HuH-7.5 (cell line): ENCODE measurements at places on chromosomes 2 and 18.

DNA sequence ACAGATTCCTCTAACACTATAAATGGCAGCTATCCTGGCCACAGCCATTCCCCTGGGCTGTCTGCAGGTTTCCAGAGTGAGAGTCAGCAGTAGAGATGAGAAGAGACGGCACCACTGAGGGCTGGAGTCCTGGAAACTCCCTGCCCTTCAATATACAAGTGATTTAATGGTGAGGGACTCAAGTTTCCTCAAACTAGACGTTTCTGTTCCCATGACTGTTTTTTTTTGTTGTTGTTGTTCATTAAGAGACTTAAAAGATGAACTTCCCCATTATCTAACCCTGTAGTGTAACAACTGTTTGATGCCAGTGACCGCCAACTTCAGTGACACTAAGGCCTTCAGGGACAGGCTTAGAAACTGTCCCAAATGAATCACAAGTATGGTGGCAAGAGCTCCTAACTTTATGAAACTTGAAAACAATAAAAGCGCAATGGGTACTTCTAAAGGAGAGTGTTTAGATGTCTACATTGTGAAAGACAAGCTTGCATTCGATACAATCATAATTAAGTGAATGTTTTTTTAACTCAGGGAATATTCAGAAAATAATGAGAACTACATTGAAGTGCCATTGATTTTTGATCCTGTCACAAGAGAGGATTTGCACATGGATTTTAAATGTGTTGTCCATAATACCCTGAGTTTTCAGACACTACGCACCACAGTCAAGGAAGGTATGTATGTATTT, 34.0 kb downstream of the IL1R2 start:
- no peak for DNase-seq

GRCh38 chr2:8590938-8591337, 90.9 kb upstream of the ID2 start:
- DNase-seq = no peak

DNA sequence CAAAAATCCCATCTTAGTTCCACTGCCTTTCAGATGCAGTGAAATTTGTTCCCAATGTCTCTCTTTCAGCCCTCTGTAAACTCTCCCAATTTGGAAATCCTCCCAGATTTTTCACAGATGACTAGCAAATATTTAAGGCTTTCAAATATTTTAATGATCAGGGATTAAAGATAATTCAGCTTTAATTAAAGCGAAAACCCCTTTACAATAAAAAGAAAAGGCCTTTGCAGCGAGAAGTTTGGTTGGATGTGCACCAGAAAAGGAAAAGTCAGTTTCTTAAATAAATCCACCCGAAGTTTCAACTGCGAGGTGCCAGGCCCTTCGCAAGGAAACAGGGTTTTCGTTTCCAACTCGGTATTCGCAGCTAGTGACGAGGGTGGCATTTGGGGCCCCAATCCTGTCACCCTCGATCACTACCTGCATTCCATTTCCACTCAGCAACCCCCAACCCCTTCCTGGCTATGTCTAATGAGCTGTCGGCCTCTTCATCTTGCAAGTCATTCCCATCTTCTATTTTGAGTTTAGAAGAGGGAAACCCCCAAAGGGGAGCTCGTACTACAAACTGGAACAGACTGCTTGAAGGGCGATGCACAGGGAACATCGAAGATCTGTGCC, 1.5 kb downstream of the RAX start:
- no peak for DNase-seq

DNA sequence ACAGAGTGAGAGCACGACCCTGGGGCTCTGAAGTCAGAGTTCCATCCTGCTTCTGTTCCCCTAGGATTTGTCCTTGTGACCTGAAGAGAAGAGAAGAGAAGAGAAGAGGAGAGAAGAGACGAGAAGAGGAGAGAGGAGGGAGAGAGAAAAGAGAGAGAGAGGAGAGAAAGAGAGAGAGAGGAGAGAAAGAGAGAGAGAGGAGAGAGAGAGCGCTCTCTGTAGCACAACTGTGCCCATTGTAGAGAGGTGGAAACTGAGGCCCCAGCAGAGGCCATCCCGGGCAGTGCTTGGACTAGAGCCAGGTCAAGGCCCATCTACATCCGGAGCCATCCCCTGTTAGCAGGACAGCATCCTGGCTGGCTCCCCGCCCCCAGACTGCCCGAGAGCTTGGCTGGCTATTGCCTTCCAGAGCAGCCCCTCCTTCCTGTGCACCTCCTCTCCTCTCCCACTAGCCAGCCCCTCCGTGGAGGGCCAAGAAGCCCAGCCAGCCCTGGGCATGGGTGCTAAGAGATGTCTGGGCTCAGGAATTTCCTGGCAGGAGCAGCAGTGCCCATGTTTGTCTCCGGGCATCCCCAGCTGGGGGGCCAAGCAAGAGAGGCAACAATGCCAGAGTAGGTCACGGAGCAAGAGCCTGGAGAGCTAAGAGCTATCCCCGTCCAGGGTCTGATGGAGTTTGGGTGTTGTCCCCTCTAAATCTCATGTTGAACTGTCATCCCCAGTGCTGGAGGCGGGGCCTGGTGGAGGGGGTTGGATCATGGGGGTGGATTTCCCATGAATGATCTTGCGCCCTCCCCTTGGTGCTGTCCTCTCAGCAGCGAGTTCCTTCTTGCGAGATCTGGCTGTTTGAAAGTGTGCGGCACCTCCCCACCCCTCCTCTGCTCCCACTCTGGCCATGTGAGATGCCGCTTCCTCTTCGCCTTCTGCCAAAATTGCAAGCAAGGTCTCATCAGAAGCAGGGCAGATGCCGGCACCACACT, 18.2 kb upstream of the GPR55 start:
- no peak for DNase-seq

- DNase-seq = no peak
Observed at GRCh38 chr2:42443718-42444399, 49.9 kb downstream of the KCNG3 start.

GRCh38 chr2:208097313-208097712, 27.0 kb downstream of the CRYGD start:
- DNase-seq = no peak

- no peak for DNase-seq
Observed at GRCh38 chr2:125573432-125573831, 1082.5 kb upstream of the GYPC start.

DNA sequence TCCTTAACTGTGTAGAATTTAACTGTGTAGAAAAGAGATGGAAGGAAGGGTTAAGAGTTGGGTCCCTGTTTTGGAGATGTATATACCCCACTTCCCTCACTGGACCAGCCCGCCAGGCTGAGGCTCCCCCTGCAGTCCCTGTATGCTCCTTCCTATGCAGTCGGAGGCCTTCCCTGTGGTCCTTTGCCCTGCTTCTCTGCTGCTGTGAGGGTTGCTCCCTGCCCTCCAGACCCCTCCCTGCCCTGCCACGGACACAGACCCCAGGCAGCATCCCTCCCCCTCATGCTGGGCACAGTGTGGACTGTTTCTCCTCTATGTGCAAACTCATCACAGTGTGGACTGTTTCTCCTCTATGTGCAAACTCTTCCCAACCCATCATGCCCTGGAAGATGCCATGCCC, 88.7 kb downstream of the TGOLN2 start:
- no peak for DNase-seq

DNA sequence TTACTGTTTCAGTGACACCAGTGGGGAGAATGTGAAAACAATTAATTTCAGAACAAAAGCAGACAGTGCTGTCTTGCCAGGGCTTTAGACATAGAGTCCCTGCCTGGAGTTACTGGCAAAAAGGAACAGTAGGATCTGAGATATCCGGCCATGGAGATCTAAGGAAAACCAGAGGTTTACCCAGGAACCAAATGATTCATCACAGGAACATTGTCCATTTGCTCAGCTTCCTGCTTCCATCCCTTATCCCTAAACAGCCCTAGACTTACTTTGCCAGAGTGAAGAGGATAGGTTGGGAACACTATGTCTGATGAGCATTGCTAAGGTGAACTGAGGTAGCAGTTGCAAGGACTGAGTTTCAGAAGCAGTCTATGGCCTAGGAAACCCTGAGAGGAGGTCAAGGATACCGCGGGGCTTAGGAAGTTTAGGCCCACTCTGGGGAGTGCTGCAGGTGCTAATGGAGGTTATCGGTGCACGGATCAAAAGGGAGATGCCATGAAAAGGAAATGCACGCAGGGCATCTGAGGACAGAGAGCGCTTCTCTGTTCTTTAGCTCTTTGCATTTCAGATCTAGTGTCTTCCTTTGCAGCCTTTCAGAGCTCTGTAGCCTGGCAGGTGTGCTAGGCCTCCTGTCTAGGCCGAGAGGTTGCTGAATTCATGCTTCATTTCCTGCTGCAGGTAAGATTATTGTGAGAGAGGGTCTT, 223.9 kb downstream of the CDCA7 start:
- DNase-seq = no peak

GRCh38 chr2:201715459-201715858, 17.0 kb upstream of the MPP4 start:
- DNase-seq = no peak
